ENCODE measurements at places on chromosomes 6 and 20.
A peak's percentile ranks its signal among the peaks of the same experiment; 100 is the strongest.

- DNase-seq, result no peak
Observed at GRCh38 chr6:4942673-4943009, 61.2 kb downstream of the RPP40 start.

DNA sequence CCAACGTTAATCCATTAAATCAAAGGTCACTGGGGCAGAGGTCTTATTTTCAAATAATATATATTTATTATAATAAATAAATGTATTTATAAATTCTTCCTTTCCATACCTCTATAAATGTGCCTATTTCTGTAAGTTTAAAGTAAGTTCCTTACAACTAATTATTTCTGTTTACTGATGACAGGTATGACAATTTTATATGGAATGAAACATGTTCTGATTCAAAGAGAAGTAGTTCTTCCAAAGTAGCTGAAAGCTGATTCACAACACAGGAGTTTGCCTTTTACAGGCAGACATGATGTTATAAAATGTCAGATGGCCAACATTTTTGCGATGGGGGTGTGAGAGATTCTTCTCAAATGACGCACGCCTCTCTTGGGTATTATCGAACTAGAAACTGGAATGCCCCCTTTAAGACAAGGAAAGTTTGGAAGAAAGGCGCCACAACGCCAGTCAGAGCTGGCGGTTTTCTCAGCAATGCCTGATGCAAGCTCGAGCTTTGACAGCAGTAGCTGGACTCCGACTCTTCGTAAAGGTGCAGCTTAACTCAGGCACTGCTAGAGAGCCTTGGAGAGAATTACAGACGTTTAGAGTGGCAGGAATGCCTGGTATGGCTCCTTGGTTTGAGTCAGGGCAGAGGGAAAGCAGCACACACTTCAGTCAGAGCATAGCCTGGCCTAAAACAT, 92.1 kb downstream of the FOXC1 start:
- peak; percentile 73 for DNase-seq

- no peak for DNase-seq
Observed at GRCh38 chr20:35934050-35934449, 20.3 kb downstream of the SCAND1 start.

- no peak for DNase-seq
Observed at GRCh38 chr20:4041748-4042411, 26.5 kb upstream of the RNF24 start.

DNA sequence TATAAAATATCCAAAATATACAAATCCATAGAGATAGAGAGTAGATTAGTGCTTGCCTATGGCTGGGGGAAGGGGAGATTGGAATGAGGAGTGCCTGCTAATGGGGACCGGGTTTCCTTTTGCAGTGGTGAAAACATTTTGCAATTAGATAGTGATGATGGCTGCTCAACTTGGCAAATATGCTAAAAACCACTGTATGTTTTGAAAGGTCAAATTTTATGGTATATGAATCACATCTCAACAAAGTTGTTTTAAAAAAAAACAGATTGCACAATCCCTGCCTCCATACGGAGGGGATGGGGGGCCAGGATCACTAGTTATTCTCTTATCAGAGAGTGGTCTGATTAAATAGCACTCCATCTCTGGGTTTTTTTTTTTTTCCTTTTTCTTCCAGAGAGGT, 76.9 kb upstream of the RIPOR2 start:
- DNase-seq, result no peak

GRCh38 chr6:15763837-15764236, 101.0 kb upstream of the DTNBP1 start:
- DNase-seq, result no peak

GRCh38 chr6:118581489-118581959, 33.4 kb downstream of the PLN start:
- no peak for DNase-seq

DNA sequence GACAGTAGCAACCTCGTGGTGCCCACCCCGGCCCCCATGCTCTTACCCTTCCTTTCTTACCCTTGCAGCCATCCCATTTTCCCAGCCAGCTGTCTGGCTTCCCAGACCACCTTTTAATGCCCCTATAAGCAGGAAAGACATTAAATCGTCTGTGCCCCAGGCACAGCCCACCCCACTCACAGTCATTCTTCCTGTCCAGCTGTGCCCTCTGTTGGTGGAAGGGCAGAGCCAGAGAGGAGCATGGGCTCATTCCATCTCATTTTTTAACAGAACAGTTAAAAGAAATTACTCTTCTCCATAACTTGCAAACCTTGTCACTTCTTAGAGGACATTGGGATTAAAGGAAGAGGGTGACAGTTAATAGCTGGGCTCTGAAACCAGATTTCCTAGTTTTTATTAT, 240.5 kb downstream of the NRN1 start:
- no peak for DNase-seq

- no peak for DNase-seq
Observed at GRCh38 chr6:70667256-70667710, 400 bp upstream of the SMAP1 start.

GRCh38 chr6:44373787-44374186, 13.7 kb upstream of the CDC5L start:
- DNase-seq, result no peak

- no peak for DNase-seq
Observed at GRCh38 chr6:124536842-124537191, 425.4 kb upstream of the RNF217 start.

- no peak for DNase-seq
Observed at GRCh38 chr6:12065321-12066140, 53.4 kb downstream of the HIVEP1 start.

GRCh38 chr20:57470212-57470522, 54.8 kb downstream of the CTCFL start:
- DNase-seq, result no peak

- DNase-seq, result peak; percentile 73
Observed at GRCh38 chr6:47047479-47048407, 5.6 kb upstream of the ADGRF1 start.

GRCh38 chr6:7112741-7113313, 5.1 kb downstream of the RREB1 start:
- DNase-seq, result peak; percentile 68

- DNase-seq, result no peak
Observed at GRCh38 chr6:13281686-13282085, 46.7 kb downstream of the TBC1D7 start.

- DNase-seq, result peak; percentile 57
Observed at GRCh38 chr6:169779092-169779815, 27.8 kb downstream of the ERMARD start.
